ENCODE measurements at places on chromosomes 2 and 18.

DNA sequence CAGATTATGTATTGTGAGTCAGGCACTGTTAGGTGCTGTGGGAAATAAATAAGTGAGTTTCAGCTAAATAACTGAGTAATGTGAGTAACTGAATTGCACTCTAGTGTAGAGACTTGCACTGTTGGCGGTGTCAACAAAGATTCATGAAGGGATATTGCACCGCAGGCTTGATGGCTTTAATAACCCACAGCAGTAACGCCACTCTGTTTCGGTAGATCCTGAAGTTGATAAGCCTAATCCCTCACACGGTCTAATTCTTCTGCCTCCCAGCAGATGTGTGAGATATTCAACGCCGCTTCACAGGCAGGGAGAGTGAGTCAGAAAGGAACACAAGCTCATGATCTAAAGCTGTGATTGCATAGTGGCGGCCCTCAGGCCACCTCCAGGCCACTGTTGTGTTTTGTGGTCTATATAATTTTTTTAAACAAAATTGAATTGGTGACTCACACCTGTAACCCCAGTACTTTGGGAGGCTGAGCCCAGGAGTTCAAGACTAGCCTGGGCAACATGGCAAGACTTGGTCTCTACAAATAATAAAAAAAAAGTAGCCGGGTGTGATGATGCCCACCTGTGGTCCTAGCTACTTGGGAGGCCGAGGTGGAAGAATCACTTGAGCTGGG, 94.3 kb downstream of the LIPG start:
- DNase-seq = no peak

DNA sequence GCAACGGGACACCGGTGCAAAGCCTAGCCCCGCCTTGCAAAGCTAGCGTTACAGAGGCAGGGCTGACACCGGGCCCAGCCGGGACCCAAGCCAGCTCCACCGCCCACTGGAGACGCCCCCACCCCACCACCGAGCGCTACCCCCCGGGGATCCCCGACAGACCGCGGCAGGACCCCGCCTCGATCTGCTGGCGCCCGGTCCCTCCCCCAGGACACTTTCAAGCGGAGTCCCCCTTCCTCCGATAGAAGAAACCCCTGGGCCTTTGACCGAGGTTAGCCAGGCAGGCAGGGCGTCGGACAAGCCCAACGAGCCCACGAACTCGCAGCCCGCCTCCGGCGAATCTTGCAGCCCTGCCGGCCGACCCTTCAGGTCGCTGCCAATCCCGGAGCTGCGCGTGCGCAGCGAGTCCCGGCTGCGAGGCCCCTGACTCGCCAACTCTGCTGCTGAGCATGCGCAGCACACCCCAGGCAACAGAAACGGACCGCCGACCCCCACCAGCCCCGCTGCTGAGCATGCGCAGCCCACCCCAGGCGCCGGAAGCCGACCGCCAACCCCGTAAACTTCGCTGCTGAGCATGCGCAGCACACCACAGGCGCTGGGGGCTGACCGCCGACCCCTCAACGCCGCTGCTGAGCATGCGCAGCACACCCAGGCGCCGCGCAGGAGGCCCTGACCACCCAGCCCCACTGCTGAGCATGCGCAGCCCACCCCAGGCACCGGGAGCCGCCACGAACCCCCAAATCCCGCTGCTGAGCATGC, 656 bp downstream of the ADI1 start:
- DNase-seq = peak; percentile 99

DNA sequence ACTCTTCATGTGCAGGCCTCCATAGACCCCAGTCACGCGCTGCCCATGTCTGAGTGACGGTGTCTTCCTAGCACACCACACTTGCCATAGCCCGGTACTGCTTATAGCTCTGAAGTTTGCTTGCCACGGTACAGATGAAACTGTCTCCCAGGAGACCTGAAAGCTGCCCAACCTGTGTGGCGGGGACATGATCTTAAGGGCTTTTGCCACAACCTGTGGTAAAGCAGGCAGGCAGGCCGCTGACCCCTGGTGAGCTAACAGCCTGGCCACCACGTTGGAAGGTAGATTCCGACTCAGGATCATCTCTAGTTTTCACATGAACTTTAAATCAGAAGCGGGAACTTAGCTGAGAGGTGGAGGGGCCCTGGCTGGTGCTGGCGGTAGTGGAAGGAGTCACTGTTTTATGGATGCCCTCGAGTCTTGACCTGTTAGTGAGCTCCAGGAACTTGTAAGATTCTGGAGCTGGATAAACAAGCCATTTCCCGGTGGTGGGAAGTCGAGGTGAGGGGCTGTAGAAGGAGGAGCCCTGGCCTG, 153.3 kb downstream of the ZNF236 start:
- DNase-seq = no peak

DNA sequence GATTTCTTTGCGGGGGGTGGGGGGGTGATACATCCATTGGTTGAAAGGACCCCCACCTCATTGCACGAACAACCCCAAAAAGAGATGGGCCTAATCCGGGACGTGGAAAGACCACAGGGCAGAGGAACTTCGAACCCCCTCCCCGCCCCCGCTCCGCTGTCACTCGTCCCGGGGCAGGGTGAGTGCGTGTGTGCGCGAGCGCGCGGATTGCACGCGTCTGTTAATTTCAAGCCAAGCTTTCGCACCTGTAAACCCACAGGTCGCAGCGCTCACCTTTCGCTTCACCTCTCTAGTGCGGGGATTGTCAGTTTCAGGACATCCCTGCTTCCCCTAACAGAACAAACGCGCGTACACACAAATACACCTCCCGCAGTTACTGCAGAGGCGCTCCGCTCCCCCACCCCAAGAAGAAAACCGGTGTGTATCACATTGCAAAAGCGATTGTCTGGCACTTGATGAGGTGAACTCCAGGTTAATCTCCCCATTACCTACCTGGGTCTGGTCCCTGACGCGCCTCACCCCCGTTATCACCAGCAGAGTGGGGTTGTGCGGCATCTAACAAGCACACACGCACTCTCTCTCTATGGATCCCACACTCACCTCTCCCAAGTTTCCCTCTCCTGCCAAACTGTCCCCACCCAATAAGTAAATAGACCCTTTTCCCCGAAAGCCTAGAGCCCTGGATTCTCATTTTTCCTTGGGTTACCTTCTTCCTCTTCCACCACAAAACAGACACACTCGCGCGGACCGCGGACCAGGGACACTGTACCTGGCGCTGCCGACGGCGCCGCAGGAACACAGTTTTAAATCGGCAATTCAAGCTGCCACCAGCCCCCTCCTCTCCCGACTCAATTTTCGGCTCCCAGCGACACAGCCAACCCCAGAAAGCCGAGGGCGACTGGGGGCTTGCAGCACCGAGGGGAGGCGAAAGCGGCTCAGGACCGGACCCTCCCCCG, 1.0 kb downstream of the CYP26B1 start:
- DNase-seq = no peak

DNA sequence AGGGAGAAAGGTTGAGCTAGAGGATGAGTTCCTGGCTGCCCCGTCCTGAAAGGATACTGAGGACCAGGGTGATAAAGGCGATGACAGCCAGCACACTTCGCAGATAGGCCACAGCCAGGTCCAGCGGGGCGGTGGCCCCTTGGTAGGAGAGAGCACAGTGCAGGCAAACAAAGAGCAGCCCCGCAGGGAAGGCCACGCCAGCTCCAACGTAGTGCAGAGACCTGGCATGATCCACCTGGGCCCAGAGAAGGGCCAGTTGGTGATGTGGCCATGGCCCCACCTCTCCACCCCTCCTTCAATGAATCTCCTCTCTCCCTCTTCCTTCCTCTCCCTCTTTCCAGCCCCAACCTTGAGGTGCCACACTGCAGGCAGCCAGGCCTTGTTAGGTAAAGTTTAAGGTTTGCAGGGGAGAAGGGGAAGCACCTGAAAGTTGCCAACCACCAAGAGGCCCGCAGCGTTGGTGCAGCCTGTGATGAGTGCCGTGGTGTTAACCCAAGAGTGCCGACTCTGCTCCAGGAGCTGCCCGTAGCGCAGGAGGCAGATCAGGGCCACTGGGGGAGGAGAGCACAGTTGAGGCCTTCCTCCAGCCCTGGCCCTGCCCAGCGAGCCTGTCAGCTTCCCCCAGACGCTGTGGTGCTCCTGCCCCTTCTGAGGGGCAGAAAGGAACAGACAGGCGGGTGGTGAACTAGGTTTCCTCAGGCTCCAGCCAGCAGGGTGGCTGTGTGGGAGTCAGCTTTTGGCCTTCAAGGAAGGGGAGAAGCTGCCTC, 2.8 kb downstream of the TMEM150A start:
- DNase-seq = no peak

DNA sequence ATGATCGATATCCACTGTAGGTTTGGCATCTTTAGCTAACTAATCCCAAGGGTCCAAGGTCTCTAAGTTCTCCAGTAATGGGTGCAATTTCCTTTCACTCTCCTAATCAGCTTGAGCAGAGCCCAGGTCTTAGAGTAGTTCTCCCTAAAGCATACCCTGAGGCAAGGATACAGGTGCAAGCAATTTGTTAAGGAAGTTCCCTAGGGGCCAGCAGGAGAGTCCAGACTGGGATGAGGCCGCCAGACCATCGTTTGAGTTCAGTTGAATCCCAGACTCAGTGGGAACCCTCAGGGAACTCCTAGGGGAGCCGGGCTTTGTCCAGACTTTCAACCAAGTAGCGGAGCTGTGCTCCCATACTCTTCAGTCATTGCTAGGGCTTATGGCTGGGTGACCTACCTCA, 835.4 kb upstream of the CDH2 start:
- DNase-seq = no peak

DNA sequence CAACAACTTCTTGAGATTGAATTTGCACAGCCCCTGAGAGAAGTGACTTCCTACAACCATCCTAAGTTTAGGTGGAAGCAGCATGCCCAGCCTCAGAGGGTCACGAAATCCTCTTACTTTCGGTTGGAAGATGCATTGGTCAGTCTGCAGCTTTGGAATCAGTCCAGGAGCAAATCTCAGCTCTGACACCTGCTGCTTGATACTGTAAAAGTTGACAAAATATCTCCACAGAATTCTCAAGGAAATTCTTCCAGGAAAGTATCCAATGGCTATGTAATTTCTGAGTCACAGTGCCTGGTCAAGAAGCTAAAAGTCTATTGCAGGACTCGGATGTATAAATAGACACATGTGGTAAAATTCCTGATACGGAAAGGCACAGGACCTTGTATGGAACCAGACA, 414.5 kb upstream of the GYPC start:
- no peak for DNase-seq

DNA sequence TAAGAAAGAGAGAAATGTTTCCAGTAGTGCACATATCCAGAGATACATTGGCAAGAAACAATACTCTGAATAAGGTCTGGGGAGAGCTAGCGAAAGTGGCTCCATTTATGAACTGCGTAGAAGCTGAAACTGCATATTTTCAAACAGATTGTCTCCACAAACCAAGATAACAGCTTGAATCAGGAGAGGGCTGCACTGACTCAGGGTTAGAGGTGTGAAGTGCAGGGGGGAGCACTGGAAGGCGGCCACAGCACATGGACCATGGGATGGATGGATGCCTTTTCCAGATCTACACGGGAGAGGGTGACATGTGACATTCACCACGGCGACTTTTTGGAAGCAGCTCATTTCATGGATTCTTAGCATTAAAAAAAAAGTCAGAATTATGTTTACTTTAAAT, 729.4 kb downstream of the RNF144A start:
- DNase-seq = no peak

DNA sequence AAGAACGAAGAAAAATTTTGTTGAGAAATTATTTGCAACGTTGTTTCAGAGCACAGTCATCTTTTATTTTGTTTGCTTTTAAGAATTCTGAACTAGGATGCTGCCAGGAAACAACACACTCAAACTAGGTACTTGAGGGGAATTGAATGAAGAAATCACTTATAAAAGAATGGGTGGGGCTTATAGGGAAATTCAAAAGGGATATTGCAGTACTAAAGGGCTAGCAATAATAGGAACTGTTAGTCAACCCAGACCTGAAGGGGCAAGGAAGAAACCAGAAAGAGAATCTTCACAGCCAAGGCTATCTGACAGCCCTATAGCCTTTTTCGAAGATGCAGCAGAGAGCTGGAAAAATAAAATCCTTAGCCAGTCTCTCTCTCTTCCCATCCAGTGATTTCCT, 179.3 kb downstream of the RPRM start:
- DNase-seq = no peak

GRCh38 chr2:107132070-107132469, 246.1 kb upstream of the ST6GAL2 start:
- no peak for DNase-seq

GRCh38 chr2:237561221-237561620, 5.2 kb upstream of the PRLH start:
- DNase-seq = no peak

GRCh38 chr2:44351676-44352075, 9.6 kb downstream of the PREPL start:
- no peak for DNase-seq

DNA sequence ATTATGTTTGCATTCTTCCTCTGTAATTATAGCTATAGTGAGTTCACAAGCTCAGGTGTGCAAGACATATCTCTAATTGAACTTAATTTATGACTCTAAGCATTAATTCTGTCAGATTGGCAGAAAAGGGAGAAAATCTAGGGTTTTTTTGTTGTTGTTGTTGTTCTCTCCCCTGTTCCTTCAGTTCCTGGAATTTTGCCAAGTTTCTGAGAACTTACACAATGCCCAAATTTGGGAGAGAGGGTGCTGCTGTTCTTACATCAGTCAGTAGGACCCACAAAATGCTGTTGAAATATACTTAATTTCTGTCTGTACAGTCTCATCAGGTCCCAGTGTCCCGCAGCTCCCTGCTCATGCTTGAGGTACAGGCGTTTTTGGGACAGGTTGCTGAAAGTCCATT, 221.8 kb upstream of the RBMS1 start:
- no peak for DNase-seq

GRCh38 chr18:74092922-74093321, 54.7 kb downstream of the FBXO15 start:
- no peak for DNase-seq

DNA sequence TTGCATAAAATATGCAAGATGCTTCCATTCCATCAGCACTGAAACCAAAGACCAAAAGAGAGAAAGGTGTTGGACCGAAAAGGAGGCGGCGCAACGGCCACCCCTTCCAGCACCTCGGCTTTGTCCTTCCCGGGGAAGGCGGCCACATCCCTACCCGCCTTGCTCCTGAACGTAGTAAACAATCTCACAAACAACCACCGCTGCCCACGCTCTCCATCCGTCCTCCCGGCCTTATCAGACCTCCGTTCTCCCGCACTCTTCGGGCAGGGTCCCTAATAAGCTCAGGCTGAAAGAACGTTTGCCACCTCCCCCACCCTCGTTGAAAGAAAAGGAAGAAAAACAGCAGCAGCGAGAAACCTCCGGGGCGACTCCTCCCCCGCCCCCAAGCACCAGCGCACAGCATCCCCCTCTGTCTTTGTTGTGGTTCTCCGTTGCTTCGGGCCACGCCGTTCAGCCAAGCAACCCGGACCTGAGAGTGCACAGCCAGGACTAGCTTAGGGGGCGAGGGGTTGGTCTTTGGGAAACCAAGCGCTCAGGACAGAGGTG, 4.4 kb downstream of the EVX2 start:
- DNase-seq = no peak

GRCh38 chr18:36179562-36180355, 7.5 kb upstream of the MOCOS start:
- DNase-seq = peak; percentile 80

DNA sequence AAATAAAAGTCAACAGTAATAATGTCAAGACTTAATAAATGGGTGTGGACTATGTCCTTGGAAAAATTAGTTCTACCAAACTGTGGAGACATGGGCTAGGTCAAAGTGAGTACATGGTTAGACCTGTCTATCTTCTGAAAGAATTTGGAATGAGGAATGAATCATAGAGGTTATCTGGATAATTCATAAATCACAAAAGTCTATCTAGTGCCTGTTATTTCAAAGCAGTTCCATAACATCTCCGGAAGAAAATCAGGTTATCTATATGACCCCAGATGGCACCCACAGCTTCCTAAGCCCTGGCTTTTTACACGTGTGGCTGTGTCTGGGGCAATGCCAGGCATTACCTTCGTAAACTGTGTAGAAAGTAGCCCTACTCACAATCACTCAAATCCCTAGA, 272.0 kb downstream of the ETAA1 start:
- no peak for DNase-seq

Data from left cardiac atrium (tissue), 4 donors.